ENCODE measurements at places on chromosomes 1 and 21.

- DNase-seq, result no peak
Observed at GRCh38 chr1:173532237-173532636, 55.1 kb downstream of the PRDX6 start.

DNA sequence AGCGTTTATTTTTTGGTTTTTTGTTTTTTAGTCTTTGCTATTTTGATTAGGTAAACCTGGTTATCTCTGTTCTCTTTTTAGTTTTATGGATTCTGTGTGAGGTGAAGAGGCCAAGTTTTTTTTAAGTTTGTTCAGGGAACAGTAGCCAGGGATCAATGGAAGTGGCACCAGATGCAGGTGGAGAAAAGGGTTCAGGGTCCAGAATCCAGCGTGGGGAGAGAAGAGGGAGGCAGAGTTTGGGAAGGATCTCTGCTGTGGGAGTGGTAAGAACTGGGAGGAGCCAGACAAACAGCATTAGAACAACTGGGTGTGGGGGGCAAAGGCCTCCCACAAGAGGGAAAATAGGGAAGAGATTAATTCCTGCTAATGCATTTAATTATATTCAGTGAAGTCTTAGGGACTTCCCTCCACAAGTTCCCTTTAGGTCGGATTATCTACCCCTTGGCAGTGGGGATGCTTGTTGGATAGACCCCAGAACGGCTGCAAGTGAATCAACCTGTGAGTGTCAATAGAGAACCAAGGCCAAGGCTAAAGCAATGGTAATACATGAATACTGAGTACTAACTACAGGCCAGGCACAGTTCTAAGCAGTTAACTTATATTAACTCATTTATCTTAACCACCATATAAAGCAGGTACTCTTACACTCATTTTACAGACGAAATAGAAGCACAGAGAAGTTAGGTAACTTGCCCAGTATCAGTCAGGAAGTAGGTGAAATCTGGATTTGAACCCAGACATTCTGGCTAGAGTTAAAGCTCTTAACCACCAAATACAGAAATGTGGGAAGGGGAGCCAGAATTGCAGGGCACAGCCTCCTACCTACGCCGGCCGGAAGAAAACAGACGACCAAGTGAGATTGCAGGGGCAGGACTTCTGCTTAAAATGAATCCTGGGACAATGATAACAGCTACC lies 498 bp downstream of the GNAT2 start:
- no peak for DNase-seq

GRCh38 chr1:222073307-222073995 lies 331.6 kb upstream of the DUSP10 start:
- no peak for DNase-seq

DNA sequence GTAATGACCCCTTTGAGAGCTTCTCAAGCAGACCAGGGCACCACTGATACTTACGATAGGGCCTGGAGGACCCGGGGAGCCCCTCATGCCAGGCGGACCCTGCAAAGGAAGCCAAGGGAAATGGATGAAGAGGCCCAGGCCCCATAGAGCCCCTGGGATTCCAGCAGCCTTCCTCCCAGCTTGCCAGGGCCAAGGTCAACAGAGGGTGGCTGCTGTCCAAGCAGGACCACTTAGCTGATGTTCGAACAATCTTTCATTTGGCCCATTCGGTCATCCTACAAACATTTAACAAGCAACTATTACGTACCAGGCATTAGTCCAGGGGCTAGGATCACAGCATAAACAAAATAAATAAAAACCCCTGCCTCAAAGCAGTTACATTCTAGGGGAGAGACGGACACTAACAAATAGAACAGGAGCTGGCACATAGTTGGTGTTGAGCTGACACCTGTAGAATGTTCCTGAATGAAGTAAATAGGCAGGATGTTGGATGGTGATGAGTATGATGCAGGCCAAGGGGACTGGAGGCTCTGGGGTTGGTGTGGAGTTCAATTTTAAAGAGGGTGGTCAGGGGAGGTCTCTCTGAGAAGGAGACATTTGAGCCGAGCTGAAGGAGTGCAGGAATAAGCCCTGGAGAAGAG lies 27.0 kb upstream of the PEF1 start:
- DNase-seq, result no peak

DNA sequence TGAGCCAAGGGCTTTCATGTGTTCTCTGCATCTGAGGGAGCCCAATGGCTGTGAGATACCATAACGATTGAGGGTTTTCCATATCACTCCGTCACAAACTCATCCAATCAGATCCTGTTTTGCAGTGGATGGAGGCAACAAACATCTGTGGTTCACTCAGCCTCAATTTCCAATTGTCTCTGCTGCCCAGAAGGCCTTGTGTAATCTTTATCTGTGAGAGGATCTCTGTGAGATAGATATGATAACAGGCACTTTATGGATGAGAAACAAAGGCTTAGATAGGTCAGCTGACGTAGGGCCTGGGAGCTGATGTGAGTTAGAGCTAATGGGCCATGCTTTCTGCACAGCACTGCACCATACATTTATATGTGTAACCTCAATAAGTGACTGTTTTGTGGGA lies 3.3 kb upstream of the MTARC1 start:
- no peak for DNase-seq

Measured in activated CD4-positive, alpha-beta T cell treated with anti-CD3 and anti-CD28 coated beads, Interleukin-2, amount 50 U/mL, for 1 hour (primary cell).